ENCODE measurements at places on chromosomes 13 and 19.

GRCh38 chr13:94711561-94712286 is 621 bp downstream of the SOX21 start:
- no peak for DNase-seq

GRCh38 chr19:46847528-46847927 is 3.1 kb downstream of the AP2S1 start:
- no peak for DNase-seq

DNA sequence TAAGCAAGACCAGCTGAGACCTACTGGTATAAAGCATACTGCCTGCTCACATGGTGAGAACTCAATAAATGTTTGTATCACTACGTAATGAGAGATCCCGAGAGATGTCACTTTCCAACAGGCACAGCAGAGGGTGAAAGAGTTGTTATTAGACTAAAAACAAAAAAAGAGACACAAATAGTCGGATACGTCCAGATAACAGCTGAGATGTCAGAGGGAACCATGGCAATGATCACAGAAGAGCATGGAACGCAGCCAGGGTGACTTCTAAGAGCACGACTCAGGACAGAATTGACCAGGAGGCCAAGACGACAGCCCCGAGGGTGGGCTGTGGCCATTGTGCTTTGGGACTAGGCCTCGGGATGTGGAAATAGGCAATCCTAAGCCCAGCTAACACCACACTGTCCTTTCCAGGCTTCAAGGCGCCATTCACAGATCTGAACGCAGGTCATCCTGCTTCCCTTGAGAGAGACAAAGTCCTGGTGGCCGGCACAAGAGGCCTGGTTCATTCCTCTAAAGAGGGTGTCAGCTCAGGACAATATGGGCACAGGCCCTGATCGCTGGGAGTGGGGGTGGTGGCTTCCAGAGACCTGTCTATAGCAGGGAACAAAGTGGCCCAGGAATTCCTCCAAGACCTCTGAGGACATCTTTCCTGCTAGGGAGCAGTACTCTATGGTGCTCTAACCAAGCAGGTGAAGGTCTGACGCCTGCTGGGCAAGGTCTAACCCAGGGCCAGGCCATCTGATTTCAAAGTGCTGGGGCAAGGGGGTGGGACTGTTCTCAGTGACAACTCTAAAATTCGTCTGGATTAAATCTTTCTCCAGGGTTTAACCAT is 3.2 kb downstream of the SH3GL1 start:
- DNase-seq, result no peak

DNA sequence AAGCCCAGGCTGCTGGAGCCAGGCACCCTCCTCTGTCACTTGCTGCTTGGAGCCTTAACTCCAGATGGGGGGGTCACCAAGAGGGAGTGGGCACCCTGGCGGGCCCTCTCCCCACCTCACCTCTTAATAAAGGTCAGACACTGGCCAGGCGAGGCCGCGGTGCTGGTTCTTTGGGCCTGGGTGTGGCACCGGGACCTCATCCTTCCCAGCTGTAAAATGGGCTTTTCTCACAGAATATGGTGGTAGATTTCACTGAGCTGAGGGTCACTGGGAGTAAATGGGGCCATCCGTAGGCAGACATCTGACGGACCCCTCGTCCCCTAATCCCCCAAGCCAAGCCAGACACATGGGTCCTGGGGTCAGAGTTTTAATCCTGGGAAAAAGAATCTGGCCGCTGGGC is 14.9 kb downstream of the STAP2 start:
- DNase-seq, result no peak

DNA sequence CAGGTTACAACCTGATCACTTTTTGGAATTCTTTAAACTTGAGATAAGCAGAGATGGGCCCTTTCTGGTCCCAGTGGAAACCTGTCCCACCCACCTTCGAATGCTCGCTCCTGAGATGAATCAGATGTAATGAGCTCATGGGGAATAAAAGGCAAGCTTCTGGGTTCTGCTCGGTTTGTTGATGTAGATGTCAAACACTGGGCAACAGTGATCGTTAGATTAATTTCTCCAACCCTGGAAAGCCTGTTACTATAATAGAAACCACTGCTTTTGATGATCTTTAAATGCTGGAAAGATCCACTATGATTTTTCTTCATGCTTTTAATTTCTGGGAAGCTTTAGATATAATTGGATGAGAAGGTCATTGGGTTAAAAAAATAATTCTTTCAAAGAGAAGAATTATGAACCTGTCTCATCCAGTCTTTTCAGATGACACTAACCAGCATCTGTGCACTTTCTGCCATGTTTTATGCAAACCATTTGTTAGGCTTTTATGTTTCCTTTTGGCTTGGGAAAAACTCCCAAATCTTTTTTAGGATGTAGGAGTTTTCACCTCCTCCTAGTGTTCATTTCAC is 49.3 kb downstream of the B3GLCT start:
- DNase-seq, result no peak

GRCh38 chr13:75458696-75459422 is 23.1 kb downstream of the TBC1D4 start:
- no peak for DNase-seq

DNA sequence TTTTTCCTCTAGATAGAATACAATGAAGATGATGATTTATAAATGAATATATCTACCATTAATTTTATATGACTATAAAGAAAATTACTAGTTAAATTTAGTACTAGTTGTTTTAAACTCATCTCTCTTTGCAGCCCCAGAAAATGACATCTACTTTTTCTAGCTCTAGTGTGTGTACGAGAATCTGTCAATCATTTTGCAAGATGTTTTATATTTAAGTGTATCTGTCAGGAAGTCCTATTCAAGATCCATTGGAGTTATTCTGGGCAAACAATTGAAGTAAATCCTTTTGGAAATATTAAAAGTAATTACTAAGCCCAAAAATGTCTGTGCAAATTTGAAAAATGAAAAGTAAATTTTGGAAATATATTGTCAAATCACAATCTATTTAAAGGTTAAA is 144.3 kb upstream of the PCDH9 start:
- no peak for DNase-seq

- DNase-seq, result no peak
These were observed 122.1 kb upstream of the GPR12 start for GRCh38 chr13:26882731-26883130.

GRCh38 chr13:66859078-66859477 is 371.1 kb downstream of the PCDH9 start:
- no peak for DNase-seq

DNA sequence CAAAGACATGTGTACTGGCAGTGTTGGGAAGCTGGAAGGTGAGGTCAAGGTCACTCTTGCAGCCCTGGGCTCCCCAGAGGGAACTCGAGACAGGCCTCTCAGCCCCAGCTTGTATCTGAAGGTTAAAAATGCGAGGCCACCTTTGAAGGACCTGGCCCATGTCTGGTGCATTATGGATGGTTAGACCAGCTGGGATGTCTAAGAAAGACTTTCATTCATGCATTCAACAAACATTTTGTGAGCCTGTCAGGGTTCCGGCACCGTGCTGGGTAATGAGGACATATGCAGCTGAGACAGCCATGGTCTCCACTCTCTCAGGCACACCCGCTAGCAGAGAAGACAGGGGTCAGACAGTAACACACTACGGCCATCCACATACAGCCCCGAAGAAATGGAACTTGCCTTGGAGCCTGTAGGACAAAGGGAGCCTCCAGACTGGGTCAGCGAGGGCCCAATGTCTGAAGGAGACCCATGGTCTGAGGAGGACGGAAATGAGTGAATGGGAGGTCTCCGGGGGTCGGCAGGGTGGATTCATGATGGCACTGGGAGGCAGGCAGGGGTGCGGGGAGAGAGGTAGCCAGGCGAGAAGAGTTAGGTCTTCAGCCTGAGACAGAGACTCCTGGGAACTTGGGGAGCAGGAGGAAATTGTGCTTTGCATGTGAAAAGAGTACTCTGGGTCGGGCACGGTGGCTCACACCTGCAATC is 19.0 kb downstream of the VSTM2B start:
- no peak for DNase-seq

DNA sequence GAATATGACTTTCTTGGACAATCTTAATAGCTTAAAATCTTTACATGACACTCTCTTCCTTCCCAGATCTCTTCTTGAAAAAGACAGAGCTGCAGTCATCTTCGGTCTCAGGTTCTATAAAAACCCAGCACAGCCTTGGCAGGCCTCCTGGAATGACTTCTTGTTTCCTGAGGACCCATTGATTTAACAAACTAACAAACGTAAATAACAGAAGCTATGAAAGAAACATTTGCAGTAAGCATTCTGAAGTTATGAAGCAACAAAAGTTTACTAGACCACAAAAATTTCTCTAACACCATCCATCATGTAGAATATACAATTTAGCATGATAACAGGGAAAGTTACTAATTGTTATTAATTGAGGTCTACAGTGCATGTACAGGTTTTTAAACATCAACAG is 62.8 kb upstream of the STARD13 start:
- no peak for DNase-seq

DNA sequence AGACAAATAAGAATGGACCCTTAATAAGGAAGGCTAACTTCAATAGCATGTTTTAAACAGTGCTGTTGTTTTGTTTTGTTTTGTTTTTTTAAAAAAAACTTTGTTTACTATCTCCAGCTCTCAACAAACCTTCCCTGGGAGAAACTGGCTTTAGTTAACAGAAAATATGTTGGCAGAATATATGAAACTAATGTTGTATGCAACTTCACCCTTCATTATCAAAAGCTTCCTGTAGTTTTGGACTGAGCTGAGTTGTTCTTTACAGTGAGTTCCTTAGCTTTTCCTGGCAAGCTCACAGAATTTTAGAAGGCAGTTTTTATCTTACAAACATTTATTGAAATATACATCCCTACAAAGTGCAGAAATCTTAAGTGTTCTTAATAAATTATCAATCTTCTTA is 2480.7 kb upstream of the PCDH20 start:
- no peak for DNase-seq

DNA sequence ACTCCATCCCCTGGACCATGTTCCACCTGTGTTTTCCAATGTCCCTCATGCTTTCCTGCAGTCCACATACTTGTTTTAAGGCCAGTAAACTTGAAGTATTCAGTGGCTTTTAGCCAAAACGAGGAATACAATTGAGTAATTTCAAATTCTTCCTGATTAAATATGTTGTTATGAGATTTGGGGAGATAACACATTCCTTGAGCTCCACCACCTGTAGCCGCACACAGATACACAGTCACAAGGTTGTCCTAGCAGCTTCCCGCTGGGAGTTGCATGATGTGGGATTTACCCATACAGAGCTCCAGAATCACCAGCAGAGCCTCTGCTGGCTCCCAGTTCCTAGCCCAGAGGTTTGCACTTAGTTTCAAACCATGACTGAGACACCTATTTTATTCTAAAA is 53.6 kb upstream of the FRY start:
- no peak for DNase-seq

GRCh38 chr13:54841682-54842081 is 1813.1 kb downstream of the OLFM4 start:
- DNase-seq, result no peak

- peak; percentile 73 for DNase-seq
These were observed 30.0 kb downstream of the VAV1 start for GRCh38 chr19:6802336-6803035.

DNA sequence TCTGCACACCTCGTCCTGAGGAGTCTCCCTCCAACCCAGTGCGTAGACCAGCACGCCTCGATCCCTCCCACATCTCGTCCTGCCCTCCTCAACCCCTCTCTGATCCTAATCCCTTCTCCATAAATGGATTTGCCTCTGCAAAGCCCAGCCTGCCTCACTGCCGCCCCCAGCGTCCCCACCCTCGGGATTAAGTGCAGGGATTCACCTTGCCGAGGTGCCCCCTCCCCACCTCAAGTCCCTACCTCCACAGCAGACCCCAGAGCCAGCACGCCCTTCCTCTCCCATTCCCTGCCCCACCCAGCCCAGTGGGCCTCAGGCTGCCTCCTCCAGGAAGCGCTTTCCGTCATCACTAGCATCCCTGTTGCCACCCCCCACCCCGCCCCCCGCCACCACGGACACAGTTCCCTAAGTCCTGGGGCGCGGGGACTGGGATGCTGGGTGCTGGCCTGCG is 4.0 kb downstream of the KLF16 start:
- DNase-seq, result no peak

- no peak for DNase-seq
These were observed 6.8 kb upstream of the CCDC124 start for GRCh38 chr19:17926044-17926443.

GRCh38 chr13:50229960-50230661 is 214.9 kb downstream of the KCNRG start:
- no peak for DNase-seq

DNA sequence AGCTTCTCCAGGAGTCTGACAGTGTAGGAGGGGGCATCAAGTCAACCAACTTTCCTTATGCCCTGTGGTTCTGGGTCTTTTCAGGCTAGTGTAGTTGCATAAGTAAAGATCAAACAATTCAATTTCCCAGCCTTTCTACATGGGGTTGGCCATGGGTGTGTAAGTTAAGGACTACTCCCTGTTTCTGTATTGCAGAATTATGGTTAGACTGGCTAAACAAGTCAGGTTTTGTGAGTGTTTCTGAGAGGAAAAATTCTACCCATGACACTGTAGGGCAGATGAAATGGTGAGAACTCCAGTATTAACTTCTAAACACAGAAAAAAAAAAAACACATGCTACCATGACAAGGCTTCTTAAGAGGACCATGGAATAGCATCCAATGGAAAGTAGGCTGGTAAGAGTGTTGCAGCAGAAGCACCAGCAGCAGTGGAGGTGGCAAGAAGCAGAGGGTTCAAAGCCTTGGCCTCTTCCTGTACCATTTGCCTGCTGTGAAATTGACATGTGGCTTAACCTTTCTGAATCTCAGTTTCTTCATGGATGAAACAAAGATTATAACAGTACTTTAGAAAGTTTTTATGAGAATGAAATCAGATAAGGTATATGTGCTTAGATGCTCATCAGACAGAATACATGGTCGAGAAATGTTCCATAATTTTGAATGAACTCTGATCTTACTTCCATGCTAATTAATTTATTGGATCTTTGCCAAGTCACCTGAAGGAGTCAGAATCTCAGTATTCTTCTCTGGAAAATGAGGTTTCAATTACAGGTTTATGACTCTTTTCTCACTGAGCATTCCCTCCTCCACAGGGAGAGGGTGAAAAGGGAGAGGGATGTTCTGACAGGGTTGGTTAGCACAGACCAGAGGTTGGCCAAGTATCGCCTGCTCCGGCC is 11.4 kb upstream of the SCEL start:
- no peak for DNase-seq

DNA sequence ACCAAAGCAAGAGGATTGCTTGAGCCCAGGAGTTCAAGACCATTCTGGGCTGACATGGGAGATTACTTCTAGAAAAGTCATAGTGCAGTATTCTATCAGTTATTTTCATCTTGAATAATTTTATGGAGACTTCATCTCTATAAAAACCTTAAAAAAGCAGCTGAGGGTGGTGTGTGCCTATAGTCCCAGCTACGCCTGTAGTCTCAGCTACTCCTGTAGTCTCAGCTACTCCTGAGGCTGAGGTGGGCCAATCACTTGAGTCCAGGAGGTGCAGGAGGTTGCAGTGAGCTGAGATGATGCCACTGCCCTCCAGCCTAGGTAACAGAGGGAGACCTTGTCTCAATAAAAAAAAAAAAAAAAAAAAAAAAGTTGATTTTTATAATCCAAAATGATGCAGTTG is 22.1 kb upstream of the KCTD4 start:
- DNase-seq, result no peak

DNA sequence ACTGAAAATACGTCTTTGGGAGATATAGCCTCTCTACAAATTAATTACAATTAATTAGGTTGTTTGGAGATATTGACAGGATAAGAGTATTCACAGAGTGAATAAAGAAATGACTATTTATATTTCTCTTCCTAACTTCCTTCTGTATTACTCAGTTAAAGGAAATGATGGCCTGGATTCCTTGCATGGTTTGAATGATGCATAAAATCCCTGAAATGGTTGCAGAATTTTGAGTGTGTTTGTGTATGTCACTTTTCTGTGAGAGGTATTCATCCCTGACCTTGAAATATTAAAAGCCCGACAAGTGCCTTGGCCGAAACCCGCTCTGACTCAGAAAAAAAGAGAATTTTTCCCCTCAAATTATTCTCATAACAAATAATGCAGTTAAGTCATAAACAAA is 90.0 kb downstream of the PDS5B start:
- DNase-seq, result no peak
